Stimulated activated naive CD4-positive, alpha-beta T cell treated with Interleukin-2 at 50 U/mL for 16 hours (primary cell): ENCODE measurements at places on chromosomes 16 and 17.

DNA sequence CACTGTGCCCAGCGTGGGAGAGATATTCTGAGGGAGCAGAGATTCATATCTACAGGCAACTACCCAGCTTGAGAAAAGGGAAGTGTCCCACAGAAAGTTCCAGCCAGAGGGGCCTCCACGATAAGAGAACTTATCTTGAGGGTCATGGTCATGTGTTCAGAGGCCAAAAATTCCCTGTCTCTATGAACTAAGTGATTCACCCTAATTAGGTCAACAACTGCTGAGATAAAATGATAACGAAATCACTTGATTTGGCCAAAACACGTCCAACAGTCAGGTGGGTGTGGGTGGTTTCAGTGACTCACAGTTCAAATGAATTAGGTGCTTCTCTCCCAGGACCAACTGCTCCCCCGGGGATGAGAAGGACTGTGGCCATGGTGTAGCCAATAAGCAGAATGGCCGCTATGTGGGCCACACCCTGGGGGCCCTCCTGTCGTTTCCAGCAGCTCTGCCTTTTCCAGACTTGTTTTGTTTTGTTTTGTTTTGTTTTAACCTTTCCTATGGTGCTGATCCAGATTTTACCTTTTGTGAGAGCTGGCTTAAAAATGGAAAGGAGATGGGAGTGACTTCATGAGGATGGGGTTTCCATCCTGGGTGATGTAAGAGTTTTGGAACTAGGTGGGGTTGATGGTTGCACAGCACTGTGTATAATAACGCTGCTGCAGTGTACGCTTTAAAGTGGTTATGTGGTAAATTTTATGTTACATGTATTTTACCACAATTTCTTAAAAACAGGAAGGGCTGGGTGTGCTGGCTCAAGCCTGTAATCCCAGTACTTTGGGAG lies 8.7 kb downstream of the DNAI2 start:
- DNase-seq: peak; percentile 71

DNA sequence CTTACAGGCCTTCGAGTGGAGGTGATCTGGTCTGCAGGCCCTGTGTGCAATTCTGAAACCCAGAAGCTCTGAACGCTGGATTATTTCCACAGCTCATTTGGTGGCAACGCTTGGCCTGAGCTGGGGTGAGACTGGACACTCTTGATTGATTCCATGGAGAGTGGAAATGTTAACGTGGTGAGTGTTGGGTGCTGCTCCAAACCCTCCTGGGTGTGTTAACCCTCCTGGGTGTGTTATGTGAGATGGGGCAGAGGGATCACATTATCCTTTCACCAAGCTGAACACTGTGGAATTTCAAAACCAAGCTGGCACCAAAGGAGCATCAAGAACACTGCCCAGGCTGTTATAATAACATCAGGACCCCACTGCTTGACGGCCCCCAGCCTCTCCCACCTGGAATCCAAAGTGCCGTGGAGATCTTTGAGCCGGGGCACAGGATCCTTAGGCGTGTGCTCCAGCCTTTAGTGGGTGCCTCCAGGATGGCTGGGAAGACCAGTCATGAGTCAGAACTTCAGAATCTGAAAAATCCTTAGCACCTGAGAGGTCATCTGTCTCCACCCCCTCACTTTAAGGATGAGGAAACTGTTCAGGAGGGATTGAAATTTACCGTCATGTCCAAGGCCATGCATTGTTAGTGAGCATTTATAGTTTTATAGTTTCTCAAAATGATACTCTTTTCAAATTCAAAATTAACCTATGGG lies 75.0 kb downstream of the RPTOR start:
- DNase-seq: no peak

- DNase-seq: no peak
Observed at GRCh38 chr17:61150686-61151299, 248.8 kb upstream of the TBX2 start.

DNA sequence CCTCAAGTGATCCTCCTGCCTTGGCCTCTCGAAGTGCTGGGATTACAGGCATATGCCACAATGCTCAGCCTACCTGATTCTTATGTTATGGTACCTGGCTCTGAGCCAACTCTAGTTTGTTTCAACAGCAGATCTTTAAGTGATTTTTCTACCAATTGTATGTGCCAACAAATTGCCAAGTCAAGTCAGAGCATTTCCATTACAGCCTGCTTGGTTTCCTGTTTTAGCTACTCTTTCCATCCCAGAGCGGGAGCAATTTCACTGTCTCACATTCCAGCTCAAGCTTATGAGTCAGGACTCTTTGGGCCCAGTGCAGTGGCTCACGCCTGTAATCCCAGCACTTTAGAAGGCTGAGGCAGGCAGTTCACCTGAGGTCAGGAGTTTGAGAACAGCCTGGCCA lies 30.8 kb upstream of the RBBP6 start:
- no peak for DNase-seq

GRCh38 chr17:42389899-42390298 lies 1.7 kb upstream of the STAT3 start:
- DNase-seq: no peak

GRCh38 chr16:51193879-51194278 lies 42.8 kb upstream of the SALL1 start:
- no peak for DNase-seq
